ENCODE measurements at places on chromosomes 6 and 20. TPM values are rescaled to one million over a fixed set of nuclear protein-coding genes. Genes with fewer than 3 reads are reported as not detected.

TREML1 gene
- not detected for total RNA-seq

THBD gene
- 8.4 TPM for total RNA-seq

FAM209A gene
- not detected for total RNA-seq

TRIM10 gene
- total RNA-seq: not detected

HLA-DRB1 gene
- under 0.01 TPM for total RNA-seq

FAXC gene
- total RNA-seq: 0.51 TPM

TMEM74B gene
- not detected for total RNA-seq

OTOR gene
- total RNA-seq: not detected

ADTRP gene
- total RNA-seq: 1.3 TPM

NKAPL gene
- total RNA-seq: 3.3 TPM

All from fibroblast of lung (primary cell).